ENCODE measurements at places on chromosomes 2 and 18. TPM values are rescaled to one million over a fixed set of nuclear protein-coding genes. Genes with fewer than 3 reads are reported as not detected.

DNA sequence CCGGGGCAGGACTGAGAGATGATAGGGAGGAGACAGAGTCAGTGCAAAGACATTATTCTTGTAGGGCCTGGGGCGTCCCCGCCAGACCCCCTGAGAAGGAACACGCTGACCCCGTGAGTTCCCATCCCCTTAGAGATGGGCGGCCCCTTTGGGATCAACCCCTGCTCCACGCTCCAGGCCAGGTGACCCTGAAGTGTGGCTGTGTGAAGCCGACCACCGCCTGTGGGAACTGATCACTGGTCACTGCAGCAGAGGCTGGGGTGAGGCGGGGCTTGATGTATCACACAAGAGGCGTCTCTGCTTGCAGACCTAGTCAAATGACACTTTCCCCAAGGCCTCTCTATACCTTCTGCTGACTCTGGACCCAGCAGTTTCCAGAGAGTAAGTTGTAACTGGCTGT is 157.4 kb upstream of the TWIST2 start:
- H3K36me3 ChIP-seq: no peaks in the 10 kb centered on the region
- no peak overlapping the region for H3K4me3 ChIP-seq
- peaks cover 11% of the 10 kb centered on the region for H3K4me1 ChIP-seq
- no peaks in the 10 kb centered on the region for H3K27me3 ChIP-seq

DNA sequence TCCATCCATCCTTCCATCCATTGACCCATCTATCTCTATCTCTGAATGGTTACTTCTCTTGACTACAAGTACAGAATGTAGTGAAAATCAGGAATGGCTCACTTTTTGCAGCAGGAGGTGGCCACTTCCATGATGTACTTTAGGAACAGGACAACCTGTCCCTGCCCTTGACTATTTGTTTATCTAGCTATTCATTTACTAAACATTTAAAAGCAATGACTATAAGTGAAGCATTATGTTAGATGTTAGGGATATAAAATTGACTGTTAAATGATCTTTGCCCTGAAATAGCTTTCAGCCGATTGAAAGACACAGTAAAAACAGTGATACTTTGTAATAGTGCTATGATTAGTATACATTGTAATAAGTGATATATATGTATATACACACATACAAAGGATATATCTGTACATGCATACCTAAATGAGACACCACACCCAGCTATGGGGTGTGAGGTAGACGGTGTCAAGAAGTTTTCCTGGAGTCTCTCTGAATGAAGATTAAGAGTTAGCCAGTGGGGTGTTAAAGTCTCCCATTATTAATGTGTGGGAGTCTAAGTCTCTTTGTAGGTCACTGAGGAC is 68.5 kb downstream of the C18orf54 start:
- peaks cover 4% of the 10 kb centered on the region for H3K27me3 ChIP-seq
- no peak overlapping the region for H3K4me3 ChIP-seq
- no peak overlapping the region for H3K27ac ChIP-seq
- H3K36me3 ChIP-seq: no peaks in the 10 kb centered on the region
- DNase-seq: no peak

GRCh38 chr18:49704334-49704733 is 109.0 kb downstream of the ACAA2 start:
- no peak overlapping the region for H3K4me3 ChIP-seq
- no peak for DNase-seq
- H3K4me1 ChIP-seq: peaks cover 5% of the 10 kb centered on the region
- no peak overlapping the region for H3K27ac ChIP-seq

- peaks cover 11% of the 10 kb centered on the region for H3K4me1 ChIP-seq
- no peaks in the 10 kb centered on the region for H3K36me3 ChIP-seq
- no peak overlapping the region for H3K4me3 ChIP-seq
- H3K27me3 ChIP-seq: no peaks in the 10 kb centered on the region
- no peak for DNase-seq
These were observed 319.8 kb downstream of the RND3 start for GRCh38 chr2:150167711-150168110.

- no peak for DNase-seq
- no peaks in the 10 kb centered on the region for H3K27me3 ChIP-seq
- H3K36me3 ChIP-seq: peaks cover 12% of the 10 kb centered on the region
- peaks cover 22% of the 10 kb centered on the region for H3K4me1 ChIP-seq
- H3K4me3 ChIP-seq: no peak overlapping the region
- H3K27ac ChIP-seq: no peak overlapping the region
These were observed 30.7 kb downstream of the ZNF532 start for GRCh38 chr18:58895385-58895784.

The TTC39C gene
- total RNA-seq: 94.1 TPM

The HMSD gene
- not detected for total RNA-seq

DNA sequence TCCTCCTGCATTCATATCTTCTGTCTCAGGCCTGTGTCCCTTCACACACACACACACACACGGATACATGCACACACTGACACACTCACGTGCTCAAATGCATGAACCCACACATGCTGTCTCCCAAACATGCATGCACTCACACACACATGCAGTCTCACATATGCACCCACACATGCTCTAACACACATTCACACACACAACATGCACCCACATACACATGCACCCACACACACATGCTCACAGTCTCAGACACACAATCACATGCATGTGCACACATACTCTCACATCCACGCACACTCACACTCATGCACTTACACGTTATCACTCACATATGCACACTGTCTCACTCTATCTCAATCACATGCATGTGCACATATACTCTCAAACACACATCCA is 1.9 kb upstream of the CD226 start:
- no peaks in the 10 kb centered on the region for H3K27me3 ChIP-seq
- H3K36me3 ChIP-seq: no peaks in the 10 kb centered on the region
- H3K4me1 ChIP-seq: no peaks in the 10 kb centered on the region
- no peak for DNase-seq

DNA sequence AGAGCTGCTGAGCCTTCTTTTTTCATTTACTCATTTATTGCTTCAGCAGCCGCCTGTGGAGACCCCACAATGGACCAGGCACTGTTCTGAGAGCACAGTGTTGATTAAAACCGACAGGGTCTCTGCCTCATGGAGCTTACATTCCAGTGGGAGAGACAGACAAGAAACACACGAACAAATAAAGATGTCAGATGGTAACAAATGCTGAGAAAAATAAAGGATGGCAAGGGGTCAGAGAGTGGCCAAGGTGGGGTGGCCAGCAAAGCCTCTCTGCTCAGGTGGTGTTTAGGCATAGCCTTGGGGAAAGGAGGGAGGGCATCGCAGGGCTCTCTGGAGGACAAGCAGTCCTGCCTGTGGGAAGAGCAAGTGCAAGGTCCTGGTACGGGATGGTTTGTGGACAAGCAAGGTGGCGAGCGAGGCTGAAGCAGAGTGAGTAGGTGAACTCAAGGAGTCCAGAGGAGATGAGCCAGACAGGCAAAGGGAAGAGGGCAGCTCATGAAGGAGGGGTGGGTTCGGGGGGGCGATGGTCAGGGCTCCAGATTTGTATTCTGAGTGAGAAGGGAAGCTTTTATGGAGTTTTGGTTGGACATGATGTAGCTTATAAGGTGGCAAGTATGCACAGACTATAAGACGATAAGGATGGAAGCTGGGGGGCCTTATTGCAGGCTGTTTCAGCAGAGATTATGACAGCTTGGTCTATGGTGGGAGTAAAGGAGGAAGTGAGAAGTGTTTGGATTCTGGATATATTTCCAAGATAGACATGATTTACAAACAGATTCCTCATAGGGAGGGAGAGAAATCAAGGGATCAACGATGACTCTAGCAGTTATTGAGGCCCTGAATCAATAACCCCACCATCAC is 8.8 kb upstream of the ITGB6 start:
- no peak for DNase-seq
- no peaks in the 10 kb centered on the region for H3K27me3 ChIP-seq
- peak overlapping the region; percentile 51 for H3K27ac ChIP-seq
- H3K4me1 ChIP-seq: peaks cover 34% of the 10 kb centered on the region
- no peaks in the 10 kb centered on the region for H3K36me3 ChIP-seq

The CPS1 gene
- 4.2 TPM for total RNA-seq

The ADRA2B gene
- 0.97 TPM for total RNA-seq

The PAX3 gene
- total RNA-seq: 13.8 TPM

DNA sequence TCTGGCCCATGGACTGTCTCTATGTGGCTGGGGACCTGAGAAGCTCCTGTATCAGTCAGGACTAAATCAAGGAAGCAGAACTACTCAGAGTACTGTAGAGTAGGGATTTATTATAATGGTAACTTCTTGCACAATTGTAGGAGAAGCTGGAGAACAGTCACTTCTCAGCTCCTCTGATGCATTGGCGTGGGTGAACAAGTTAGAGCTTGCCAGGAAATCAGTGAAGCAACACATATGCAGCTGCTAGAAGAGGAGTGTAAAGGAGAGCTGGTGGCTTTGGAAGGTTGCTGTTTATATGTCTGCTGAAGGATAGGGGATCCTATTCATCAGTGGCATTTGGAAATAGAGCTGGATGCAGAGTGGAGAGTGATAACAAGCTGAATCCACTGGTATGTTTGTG is 215.5 kb upstream of the CWC22 start:
- no peak overlapping the region for H3K4me3 ChIP-seq
- H3K36me3 ChIP-seq: no peaks in the 10 kb centered on the region
- H3K27me3 ChIP-seq: no peaks in the 10 kb centered on the region
- no peaks in the 10 kb centered on the region for H3K4me1 ChIP-seq
- H3K27ac ChIP-seq: no peak overlapping the region

The RAX gene
- total RNA-seq: not detected

DNA sequence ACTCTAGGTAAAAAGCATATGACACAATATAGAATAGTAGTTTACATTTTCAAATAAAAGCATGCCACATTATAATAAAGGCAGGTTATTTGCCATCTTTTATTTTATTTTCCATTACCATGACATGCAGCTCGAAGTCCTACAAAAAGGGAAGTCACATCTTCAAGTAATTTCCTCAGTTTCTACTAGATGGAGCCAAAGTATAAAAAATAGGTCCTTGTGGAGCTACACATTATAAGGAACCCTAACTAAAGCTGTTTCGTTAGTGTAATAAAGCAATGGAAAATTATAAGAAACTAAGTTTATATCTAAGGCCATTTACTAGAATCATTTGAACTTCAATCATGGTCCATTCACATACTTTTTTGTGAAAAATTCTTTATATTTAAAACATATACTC is 674.5 kb downstream of the KCNJ3 start:
- H3K4me3 ChIP-seq: no peak overlapping the region
- no peak overlapping the region for H3K27ac ChIP-seq
- no peaks in the 10 kb centered on the region for H3K27me3 ChIP-seq
- DNase-seq: no peak

DNA sequence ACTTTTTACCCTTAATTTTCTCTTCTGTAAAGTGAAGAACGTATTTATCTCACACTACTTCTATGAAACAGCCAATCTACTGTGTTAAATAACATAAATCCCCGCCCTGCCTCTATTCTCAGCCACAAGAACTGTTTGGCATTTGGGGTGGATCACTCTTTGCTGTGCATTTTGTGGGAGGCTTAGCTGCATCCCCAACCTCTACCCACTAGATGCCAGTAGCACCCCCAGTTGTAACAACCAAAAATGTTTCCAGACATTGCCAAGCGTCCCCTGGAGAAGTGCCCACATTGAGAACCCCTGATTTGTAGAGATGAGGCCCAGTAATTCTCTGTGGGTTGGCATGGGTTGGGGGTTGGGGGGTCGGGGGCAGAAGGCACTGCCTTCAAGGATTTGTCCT is 94.7 kb upstream of the BOD1L2 start:
- H3K4me1 ChIP-seq: no peaks in the 10 kb centered on the region
- no peaks in the 10 kb centered on the region for H3K36me3 ChIP-seq
- no peak overlapping the region for H3K27ac ChIP-seq

DNA sequence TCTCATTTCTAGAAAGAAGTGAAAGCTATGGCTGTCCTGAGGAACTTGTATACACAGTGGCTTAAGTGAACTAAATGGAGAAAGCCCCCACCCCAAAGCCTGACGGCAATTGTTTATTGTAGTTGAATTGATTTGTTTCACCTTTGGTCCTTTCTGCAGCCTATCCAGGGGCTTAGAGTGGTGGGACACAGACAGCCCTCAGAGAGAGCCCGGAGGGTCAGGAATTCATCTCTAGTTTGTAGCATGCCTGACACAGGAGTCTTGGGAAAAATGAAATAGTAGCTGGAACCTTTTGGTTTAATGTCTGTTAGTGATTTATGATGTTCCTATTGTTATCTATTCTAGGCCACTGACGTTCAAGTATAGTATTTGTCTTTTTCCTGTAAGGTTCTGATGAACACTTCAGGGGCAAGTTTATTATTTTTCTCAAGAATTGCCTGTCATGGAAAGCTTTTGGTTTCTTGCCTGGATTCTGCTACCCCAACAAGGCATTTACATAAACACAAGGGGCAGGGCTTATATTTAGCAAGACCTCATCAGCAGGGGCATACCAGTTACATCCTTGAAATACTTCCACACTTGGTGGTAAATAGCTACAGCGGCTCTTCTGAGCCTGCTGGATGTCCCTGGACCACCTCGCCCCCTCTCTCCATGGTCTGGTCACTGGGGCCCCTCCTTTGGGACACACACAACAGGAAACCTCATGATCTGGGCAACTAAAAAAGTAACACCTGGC is 44.4 kb downstream of the KCNE4 start:
- no peak overlapping the region for H3K27ac ChIP-seq
- H3K36me3 ChIP-seq: no peaks in the 10 kb centered on the region
- no peaks in the 10 kb centered on the region for H3K27me3 ChIP-seq
- no peak overlapping the region for H3K4me3 ChIP-seq
- H3K4me1 ChIP-seq: peaks cover 39% of the 10 kb centered on the region

The AFF3 gene
- total RNA-seq: 3.6 TPM

DNA sequence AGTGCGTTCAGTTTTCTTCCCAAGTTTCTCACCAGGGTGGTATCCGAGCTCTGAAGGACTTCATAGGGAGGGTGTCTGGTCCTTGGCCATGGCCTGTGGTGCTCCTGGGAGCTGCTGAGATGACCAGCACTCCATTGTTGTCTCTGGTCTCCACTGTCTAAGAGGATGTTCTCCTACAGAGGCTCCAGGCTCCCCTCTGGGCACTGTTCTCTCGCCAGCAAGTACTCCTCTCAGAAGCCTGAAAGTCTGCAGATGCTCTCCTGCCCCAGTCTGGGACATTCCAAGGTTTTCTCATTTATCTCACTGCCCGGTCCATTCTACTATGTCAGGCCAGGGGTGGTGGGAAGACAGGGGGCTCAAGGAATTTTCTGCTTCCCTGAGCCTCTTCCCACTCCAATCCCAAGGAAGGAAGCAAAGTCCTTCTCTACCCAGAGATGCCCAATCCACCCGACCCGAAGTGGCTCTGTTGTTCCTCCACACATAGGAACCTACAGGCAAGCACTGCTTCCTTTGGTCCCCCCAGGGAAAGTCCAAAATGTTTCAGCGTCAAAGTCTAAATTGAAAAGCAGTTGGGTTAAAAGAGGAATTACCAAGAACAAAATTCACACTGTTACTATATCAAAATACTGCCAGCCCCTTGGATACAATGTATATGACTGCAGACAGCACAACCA is 110.5 kb downstream of the GYPC start:
- H3K4me3 ChIP-seq: no peak overlapping the region
- H3K4me1 ChIP-seq: no peaks in the 10 kb centered on the region
- H3K27me3 ChIP-seq: no peaks in the 10 kb centered on the region
- peak; percentile 8 for DNase-seq
- H3K36me3 ChIP-seq: no peaks in the 10 kb centered on the region
- H3K27ac ChIP-seq: no peak overlapping the region
